ENCODE measurements at places on chromosomes 13 and 19. TPM values are rescaled to one million over a fixed set of nuclear protein-coding genes. Genes with fewer than 3 reads are reported as not detected.

CABP5 gene
- total RNA-seq = not detected

TMEM238 gene
- 7.5 TPM for total RNA-seq

CPB2 gene
- total RNA-seq = not detected

ISYNA1 gene
- 199 TPM for total RNA-seq

ZNF486 gene
- total RNA-seq = 38.9 TPM

ONECUT3 gene
- total RNA-seq = not detected

FBXO27 gene
- 6.2 TPM for total RNA-seq

CCDC8 gene
- total RNA-seq = 16.5 TPM

ZNF599 gene
- 5.2 TPM for total RNA-seq

KCNRG gene
- 3.3 TPM for total RNA-seq

LMTK3 gene
- 5.7 TPM for total RNA-seq

URAD gene
- total RNA-seq = not detected

ZNF563 gene
- total RNA-seq = 3.2 TPM

PALM3 gene
- 40.2 TPM for total RNA-seq

CYSLTR2 gene
- total RNA-seq = not detected

CGB3 gene
- not detected for total RNA-seq

All from GM23338 (cell line).